T-helper 17 cell (primary cell): ENCODE measurements at places on chromosomes 7 and 10.

GRCh38 chr7:30659312-30659711, 22.9 kb downstream of the CRHR2 start:
- no peak for DNase-seq

- no peak for DNase-seq
Observed at GRCh38 chr10:23525406-23525805, 86.5 kb downstream of the OTUD1 start.

DNA sequence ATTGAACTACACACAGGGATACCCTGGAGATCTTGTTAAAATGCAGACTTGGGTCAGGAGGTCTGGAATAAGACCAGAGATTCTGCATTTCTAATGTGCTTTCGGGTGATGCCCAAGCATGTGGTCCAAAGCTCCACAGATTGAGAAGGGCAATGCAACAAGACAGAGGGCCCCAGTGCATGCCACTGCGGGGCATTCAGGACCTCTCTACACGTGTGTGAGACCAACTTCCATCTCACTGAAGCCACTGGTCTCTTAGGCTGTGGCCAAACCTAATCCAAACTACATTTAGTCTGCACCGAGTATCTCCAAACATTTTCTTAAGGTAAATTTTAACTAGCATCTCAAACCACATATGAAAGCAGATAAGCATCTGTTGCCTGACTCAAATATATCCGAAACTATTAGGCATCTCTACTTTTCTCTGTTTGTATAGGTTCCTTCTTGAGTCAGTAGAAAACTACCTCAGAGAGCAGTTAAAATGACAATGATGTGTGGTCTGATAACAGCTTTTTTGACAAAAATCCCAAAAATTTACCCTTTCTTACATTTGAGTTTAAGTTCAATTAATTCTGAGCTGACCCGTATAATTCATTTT, 107.5 kb downstream of the ELMO1 start:
- DNase-seq: no peak

DNA sequence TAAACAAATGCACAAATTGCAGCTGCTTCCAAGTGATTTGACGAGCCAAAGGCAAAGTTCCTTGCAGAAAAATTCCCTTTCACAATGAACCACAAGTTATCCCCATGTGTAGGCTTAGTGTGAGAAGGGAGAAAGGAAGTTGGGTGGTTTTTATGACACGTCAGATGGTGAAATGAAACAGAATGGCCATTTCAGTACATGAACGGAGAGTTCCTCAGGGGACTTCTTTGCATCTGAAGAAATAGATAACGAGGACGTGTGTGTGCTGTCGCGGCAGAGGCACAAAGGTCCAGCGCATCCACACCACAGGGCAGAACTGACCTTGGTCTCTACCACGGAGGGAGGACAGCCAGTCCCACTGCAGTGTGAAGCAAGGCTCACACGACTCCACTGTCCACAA, 135.9 kb downstream of the PAXIP1 start:
- DNase-seq: no peak

DNA sequence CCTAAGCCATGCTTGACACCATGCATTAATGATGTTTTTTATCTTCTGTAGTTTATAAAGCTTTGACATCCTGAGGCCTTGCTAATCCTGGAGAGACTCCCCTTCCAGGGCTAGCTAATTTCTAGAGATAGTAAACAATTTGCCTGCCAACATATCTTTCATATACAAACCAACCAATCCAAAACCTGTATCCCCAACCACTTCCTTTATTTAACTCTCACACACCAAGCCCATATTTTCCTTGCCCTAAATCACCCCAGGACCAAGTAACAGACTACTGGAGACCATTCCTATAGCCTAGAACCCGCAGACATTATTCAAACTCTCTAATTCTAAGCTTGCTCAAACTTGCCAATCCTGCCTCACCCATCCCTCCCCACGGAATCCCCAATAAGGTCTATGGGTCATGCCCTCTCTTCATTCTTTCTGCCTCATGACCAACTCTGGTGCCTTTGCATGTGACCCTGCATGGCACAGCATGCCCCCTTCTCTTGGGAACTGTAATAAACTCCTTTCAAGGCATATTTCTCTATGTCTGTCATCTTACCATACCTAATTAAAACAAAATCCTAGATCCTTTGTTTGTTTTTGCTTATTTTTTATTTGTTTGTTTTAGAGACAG, 116.6 kb upstream of the CACUL1 start:
- DNase-seq: no peak

DNA sequence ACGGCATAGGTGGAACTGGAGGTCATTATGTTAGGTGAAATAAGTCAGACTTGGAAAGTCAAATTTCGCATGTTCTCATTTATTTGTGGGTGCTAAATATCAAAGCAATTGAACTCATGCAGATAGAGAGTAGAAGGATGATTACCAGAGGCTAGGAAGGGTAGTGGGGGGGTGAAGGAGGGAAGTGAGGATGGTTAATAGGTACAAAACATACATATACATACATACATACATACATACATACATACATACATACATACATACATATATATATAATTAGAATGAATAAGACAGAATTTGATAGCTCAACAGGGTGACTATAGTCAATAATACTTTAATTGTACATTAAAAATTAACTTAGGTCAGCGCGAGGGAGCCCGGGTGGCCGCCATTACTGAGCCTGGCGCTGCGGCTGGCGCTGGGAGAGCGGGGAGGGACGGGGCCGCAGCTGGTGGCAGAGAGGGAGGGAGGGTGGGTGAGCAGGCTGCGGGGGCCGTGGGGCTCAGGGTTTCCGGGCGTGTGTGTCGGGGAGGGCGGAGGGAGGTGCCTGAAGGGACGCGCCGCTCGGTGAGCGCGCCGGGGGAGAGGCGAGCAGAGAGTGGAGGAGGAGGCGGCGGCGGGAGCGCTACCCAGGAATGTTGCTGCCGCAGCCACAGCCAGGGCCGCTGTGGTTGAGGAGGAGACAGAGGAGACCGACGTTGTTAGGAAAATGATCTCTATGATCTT, 85.8 kb upstream of the EGFR start:
- no peak for DNase-seq

DNA sequence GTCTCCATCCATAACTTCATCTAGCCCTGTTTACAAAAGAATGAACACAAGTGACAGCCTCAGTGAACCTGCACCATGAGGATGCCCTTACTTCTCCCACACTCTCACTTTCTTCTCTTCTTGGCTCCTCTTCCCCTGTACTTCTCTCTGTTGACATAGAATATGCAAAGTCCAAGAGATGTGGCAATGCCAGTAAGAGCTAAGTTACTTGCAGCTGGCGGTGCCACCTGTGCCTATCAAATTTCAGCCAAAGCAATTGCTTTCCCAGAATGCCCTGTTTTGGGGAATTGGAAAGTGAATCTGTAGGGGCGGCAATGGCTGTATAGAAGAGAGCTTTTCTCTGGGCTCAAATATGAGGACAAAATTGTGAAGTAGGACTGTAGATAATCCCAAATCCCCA, 557.8 kb downstream of the AUTS2 start:
- no peak for DNase-seq

- no peak for DNase-seq
Observed at GRCh38 chr7:28811701-28812430, 146.3 kb downstream of the TRIL start.

DNA sequence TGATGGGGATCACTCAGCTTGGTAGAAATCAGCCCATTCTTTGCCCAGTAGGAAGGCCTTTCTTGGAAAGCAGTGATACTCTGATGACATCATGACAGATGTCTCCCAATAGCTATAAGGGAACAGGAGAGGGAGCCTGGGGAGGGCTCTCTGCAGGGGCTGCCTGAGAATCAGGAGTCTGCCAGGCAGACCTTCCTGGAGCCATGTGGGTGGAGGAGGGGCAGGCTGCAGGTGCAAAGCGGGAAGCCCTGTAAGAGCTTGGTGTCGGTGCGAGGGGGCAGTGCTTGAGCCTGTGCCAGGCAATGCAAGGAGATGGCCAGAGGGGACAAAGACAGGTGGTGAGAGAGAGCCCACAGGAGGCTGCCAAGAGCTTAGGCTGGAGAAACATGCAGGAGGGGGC, 5.0 kb upstream of the TNS3 start:
- no peak for DNase-seq

DNA sequence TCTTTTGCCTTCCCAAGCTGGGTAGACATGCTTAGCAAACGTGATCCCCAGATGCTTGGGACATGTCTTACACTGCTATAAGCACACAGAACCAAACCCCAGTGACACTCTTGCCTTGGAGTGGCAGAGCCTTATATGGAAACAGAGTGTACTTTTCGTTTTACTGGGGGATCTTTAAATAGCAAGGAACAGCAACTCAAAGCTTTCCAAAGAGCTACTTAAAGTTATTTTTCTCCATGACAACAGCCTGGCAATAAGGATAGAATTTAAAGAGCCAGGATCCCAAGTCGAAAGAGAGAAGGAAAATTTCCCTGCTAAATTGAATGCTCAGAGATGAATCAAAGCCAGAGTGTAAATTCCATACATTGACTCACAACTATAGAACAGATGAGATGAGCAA, 67.8 kb downstream of the ZNF365 start:
- no peak for DNase-seq

DNA sequence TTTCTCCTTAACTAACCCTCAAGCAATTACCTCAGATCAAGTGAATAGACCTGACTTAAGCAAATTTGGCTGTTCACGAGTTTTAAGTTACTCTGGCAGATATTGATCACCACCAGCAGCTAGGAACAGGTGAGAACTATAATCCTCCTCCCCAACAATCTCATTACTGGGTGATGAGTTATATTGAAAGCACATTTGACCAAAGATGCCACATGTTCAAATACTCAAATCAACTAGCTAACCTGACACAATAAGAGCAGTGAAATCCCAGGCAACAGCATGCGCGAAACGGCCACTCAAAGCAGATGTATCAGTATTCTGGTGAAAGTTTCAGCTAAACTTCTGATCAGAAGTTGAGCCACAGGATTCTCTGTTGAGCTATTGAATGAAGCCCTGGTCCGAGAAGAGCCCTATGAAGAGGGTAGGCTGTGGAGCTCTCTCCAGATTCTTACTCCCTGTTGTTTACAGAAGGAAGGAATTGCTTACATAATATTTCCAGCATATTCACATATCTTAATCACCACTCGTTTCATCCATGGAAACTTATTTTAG, 52.6 kb downstream of the CAV1 start:
- DNase-seq: no peak

GRCh38 chr10:22624287-22624738, 90.1 kb downstream of the PIP4K2A start:
- DNase-seq: no peak

DNA sequence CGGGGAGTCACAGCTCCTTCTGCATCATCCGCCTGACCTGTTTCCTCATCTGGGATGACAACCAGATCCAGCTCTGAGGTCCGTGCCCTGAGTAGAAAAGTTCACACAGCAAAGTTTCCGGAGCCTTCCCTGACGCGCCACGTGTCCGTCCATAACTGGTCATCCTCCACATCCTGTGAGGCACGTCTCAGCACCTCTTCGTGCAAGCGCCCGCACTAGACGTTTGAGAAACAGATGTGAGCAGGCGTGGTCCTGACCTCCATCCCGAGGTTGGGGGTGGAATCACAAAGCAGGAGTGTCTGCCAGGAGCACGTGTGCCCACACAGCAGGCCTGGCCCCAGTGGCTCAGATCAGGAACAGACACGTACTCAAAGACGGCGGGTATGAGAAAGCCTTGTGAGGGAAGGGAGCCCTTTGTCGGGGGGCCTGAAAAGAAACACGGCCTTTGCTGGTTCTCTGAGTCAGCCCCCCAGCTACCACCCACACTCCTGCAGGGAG, 520.8 kb downstream of the DNAJB6 start:
- no peak for DNase-seq

GRCh38 chr10:116201011-116201410, 72.0 kb downstream of the GFRA1 start:
- DNase-seq: no peak

DNA sequence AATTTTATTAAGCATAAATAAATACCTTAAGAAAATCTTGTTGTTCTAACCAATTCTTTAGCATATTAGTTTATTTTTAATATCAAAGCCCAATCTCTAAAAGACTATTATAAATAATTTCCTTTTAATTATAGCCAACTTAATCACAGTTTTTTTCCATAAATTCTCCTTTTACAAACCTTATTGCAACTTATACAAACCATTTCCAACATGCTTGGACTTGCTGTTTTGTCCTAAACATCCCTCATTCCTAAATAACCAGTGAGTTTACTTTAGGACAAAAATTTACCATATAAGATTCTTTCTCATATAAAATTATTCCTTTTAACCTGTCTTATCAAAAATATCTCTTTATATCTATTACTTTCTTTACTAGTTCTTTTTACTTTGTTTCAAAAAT, 25.2 kb upstream of the LSM8 start:
- no peak for DNase-seq

- no peak for DNase-seq
Observed at GRCh38 chr10:110423650-110424049, 74.1 kb upstream of the DUSP5 start.

DNA sequence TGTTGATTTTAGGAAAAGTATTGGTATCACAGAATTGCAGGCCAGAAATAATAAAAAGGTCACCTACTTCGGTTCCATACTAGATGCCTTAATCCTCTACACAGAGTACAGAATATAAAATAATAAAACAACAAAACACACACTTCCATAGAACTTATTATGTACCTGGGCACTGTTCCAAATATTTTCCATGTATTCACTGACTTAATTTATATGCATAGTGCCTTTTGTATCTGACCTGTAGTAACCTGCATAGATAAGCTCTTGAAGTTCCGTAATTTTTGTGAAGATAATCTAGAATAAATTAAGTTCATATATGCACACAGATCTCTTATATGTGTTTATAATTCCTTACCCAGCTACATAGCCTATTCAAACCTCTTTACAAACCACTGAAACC, 78.3 kb downstream of the RAPGEF5 start:
- no peak for DNase-seq

GRCh38 chr10:78925800-78926319, 142.9 kb upstream of the ZMIZ1 start:
- no peak for DNase-seq

DNA sequence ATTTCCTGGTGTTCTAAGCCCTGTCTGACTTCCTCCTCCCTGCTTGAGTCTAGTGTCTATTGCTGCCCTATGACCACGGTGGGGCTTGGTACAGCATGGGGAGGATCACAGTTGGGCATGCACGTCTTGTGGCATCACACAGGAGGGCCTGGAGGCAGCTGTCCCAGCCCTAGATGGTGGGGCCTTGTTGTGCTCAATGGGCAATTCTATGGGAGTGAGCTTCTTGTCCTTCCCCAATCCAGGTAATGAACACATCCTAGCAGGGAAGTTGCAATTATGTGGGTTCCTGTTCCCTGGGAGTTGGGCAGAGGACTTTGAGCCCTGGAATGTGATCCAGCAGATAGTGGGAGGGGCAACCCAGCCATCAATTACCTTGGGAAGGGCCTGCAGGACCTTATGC, 10.8 kb upstream of the FAM3C start:
- DNase-seq: no peak

- no peak for DNase-seq
Observed at GRCh38 chr7:97002555-97003261, 2.6 kb upstream of the DLX6 start.
